ENCODE measurements at places on chromosomes 5 and 9. TPM values are rescaled to one million over a fixed set of nuclear protein-coding genes. Genes with fewer than 3 reads are reported as not detected.

The EDIL3 gene
- total RNA-seq: not detected

The SIT1 gene
- total RNA-seq: 99.9 TPM

- H3K4me3 ChIP-seq: no peak overlapping the region
- DNase-seq: no peak
- peak overlapping the region; percentile 88 for H3K27ac ChIP-seq
- H3K4me1 ChIP-seq: peaks cover 72% of the 10 kb centered on the region
- H3K27me3 ChIP-seq: no peaks in the 10 kb centered on the region
Observed at GRCh38 chr5:134547999-134548658, 22.7 kb downstream of the JADE2 start.

DNA sequence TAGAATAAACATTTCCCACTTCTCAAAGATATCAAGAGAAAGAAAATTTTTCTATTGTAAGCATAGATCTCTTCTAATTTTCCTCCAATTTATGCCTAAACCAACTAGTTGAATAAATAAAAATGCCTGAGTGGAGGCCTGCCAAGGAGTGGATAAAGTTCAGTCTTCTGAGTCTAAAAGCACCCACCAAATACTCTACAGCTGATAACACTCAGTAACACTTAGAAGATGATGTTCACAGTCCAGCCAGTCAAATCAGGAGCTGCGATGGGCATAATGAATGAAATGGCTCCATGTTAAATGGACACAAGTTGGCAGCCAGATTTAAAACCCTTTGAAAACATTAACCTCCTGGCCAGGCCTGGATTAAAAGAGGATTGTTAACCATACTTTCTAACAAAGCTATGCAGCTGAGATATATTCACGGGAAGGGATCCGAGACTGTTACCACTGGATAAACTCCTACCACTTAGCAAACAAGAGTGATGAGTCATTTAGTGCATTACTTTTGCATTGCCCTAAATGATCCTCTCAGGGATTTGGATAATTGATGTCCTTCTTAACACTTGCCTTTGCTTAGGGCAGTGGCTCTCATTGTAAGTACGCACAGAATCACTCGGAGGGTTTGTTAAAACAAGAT, 63.7 kb upstream of the CCDC112 start:
- no peaks in the 10 kb centered on the region for H3K36me3 ChIP-seq
- peaks cover 4% of the 10 kb centered on the region for H3K4me1 ChIP-seq
- H3K27ac ChIP-seq: no peak overlapping the region
- no peak overlapping the region for H3K4me3 ChIP-seq
- no peak for DNase-seq

- H3K27ac ChIP-seq: peak overlapping the region; percentile 78
- peaks cover 28% of the 10 kb centered on the region for H3K4me1 ChIP-seq
- H3K36me3 ChIP-seq: no peaks in the 10 kb centered on the region
- peak overlapping the region; percentile 88 for H3K4me3 ChIP-seq
Observed at GRCh38 chr9:135960411-135961276, 529 bp downstream of the UBAC1 start.

The TMEFF1 gene
- 0.78 TPM for total RNA-seq

DNA sequence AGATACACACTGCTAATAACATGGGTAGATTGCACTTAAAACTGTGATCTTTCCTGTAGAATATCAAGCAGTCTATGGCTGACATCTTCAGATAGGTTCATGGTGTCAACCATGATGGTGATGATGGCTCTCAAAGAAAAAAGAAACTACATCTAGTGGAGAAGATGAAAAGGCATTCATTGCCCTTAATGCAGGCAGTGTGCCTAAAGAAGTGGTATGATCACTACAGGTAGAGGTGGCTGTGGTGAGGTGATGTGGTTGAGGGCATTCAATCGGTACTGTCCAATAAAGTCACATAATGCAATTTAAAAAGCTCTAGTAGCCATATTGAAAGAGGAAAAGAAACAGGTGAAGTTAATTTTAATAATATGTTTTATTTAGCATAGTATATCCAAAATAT, 3.1 kb upstream of the IFNB1 start:
- no peaks in the 10 kb centered on the region for H3K27me3 ChIP-seq
- peak; percentile 32 for DNase-seq
- no peak overlapping the region for H3K27ac ChIP-seq
- peaks cover 33% of the 10 kb centered on the region for H3K4me1 ChIP-seq
- no peak overlapping the region for H3K4me3 ChIP-seq

The BAAT gene
- total RNA-seq: not detected

The HK3 gene
- not detected for total RNA-seq

DNA sequence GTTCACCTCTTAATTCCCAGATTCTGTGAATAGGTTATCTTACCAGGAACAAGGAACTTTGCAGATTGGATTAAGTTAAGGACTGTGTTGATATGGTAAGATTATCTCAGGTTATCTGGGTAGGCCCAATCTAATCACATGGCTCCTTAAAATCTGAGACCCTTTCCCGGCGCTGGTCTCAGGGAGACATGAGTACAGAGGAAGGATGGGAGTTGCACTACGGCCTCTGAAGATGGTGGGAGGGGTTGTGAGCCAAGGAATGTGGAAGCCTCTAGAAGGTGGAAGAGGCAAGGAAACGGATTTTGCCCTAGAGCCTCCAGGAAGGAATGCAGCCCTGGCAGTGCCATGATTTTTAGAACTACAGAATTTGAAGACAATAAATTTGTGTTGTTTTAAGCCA, 95.1 kb downstream of the AK8 start:
- peaks cover 28% of the 10 kb centered on the region for H3K27me3 ChIP-seq
- H3K36me3 ChIP-seq: no peaks in the 10 kb centered on the region
- no peak overlapping the region for H3K27ac ChIP-seq
- no peak overlapping the region for H3K4me3 ChIP-seq
- DNase-seq: no peak

DNA sequence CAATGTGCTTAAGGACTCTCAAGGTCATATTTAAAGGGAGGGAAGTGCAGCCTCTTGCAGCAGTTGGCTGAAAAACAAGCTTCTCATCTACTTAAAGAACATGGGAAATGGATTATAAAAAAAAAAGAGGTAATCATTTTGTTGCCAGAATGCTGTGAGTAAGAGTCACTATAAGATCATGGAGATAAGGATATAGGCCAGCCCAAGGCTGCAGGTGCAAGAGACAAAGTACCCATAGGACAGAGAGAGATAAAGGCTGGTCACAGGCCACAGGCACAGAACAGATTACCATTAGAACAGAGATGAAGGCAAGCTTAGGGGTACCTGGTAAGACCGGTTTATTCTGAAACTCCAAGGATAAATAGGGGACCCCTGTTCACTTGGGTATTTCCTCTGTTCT, 70.5 kb downstream of the CDKN2A start:
- no peaks in the 10 kb centered on the region for H3K27me3 ChIP-seq
- H3K4me3 ChIP-seq: no peak overlapping the region
- peaks cover 5% of the 10 kb centered on the region for H3K36me3 ChIP-seq
- DNase-seq: no peak
- no peak overlapping the region for H3K27ac ChIP-seq

- no peaks in the 10 kb centered on the region for H3K36me3 ChIP-seq
- H3K4me3 ChIP-seq: no peak overlapping the region
- H3K27me3 ChIP-seq: peaks cover 38% of the 10 kb centered on the region
- DNase-seq: no peak
- no peaks in the 10 kb centered on the region for H3K4me1 ChIP-seq
- H3K27ac ChIP-seq: no peak overlapping the region
Observed at GRCh38 chr5:38465061-38465460, 91.4 kb downstream of the LIFR start.

GRCh38 chr9:132384376-132384775, 22.3 kb downstream of the TTF1 start:
- H3K4me3 ChIP-seq: no peak overlapping the region
- peaks cover 60% of the 10 kb centered on the region for H3K36me3 ChIP-seq
- DNase-seq: no peak

- H3K27me3 ChIP-seq: peaks cover 4% of the 10 kb centered on the region
- no peak overlapping the region for H3K4me3 ChIP-seq
- H3K27ac ChIP-seq: no peak overlapping the region
- H3K36me3 ChIP-seq: no peaks in the 10 kb centered on the region
Observed at GRCh38 chr5:176888865-176889165, 10.3 kb downstream of the HK3 start.

DNA sequence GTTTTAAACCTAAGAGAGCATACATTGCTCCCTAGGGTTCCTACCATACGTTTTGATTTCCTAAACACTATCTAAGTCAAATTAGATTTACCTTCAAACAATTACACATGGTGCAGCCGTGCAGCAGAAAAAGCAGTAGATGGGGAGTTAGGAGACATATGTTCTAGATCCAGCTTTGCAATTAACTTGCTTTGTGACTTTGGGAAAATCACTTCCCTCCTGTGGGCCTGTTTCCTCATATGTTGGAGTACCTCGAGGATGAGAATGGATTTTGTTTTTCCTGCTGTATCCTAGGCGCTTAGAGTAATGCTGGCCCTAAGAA, 711 bp downstream of the MRPL50 start:
- peaks cover 76% of the 10 kb centered on the region for H3K36me3 ChIP-seq
- peak overlapping the region; percentile 100 for H3K27ac ChIP-seq
- peak overlapping the region; percentile 99 for H3K4me3 ChIP-seq
- no peaks in the 10 kb centered on the region for H3K27me3 ChIP-seq

- no peak within 1 kb of the TSS for H3K4me3 ChIP-seq
- H3K4me1 ChIP-seq: no peaks in the 10 kb centered on the region
- no peak within 1 kb of the TSS for H3K27ac ChIP-seq
- peaks cover 7% of the 10 kb centered on the region for H3K36me3 ChIP-seq
- H3K27me3 ChIP-seq: peaks cover 27% of the 10 kb centered on the region
Observed at GRCh38 chr9:136204838-136205706, at the start of gene LHX3. LHX3 (minus strand) TSS chr9:136205128; CDS start chr9:136205012, 116 bp downstream.

DNA sequence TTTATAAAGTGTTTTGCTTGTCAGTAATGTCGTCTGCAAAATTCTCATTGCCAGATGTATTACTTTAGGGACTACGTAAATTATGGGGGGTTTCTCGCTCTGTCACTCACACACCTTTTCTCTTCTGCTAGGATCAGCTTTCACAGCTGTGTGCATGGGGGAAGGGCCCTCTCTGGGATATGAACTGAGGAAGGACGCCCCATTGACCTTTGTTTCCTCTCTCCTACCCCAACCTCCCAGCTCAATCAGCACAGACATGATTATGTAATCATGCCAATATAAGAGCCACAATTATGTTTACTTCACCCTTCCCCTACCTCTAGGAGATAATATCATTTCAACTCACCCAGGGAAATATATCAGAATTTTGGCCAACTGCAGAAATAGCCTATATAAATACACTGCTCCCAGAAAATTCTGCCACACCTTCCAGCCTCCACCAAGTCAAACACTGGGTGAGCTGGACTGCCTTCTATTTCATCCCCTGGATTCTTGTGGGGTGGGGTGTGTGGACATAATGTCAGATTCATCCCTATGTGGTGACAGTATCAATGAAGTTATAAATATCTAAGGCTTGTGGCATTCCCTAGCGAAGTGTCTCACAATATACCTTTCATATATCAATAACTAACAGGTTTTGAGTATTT, 12.6 kb upstream of the SEMA5A start:
- H3K36me3 ChIP-seq: no peaks in the 10 kb centered on the region
- no peaks in the 10 kb centered on the region for H3K4me1 ChIP-seq
- DNase-seq: no peak

The SLC34A3 gene
- not detected for total RNA-seq

DNA sequence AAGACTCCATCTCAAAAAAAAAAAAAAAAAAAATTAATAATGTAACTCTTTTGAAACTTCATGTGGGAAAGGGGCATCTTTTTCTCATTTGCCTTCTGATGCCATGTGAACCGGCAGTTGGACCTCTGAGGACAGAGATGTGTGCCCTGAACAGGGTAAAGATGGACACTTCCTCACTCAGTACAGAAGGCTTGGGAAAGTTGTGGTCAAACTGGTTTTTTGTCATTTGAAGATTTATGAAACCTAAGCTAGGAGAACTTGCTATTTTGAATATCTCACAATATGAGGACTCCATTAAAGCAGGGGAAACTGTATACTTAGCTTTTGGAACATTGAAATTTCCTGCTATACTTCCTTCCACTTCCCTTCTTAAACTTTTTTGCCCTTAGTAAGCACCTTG, 147.5 kb upstream of the ALDH1B1 start:
- no peak for DNase-seq
- H3K27me3 ChIP-seq: peaks cover 2% of the 10 kb centered on the region
- no peaks in the 10 kb centered on the region for H3K4me1 ChIP-seq
- H3K27ac ChIP-seq: no peak overlapping the region
- H3K4me3 ChIP-seq: no peak overlapping the region

- H3K36me3 ChIP-seq: peaks cover 13% of the 10 kb centered on the region
- H3K27ac ChIP-seq: no peak overlapping the region
- no peaks in the 10 kb centered on the region for H3K27me3 ChIP-seq
- no peak overlapping the region for H3K4me3 ChIP-seq
- H3K4me1 ChIP-seq: peaks cover 29% of the 10 kb centered on the region
Observed at GRCh38 chr5:16577677-16578076, 39.1 kb downstream of the RETREG1 start.

DNA sequence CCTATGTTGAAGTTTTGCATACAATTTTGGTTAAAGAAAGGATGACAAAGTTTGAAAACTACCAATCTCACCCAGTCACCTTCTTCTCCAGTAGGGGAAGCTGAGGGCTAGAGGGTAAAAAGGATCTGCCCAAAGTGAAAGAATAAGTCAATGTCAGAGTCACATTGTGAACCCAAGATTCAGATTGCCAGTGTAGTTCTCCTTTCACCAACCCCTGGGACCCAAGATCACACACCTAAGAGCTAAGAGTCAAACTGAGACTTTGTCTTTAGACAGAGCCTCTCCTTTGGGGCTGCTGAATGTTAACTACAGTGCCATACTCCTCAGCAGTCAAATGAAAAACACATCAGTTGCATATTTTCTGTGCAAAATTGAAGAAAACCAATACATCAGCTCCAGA, 210.6 kb downstream of the ATP10B start:
- DNase-seq: no peak
- peaks cover 3% of the 10 kb centered on the region for H3K27me3 ChIP-seq
- no peaks in the 10 kb centered on the region for H3K36me3 ChIP-seq
- no peak overlapping the region for H3K4me3 ChIP-seq
- no peaks in the 10 kb centered on the region for H3K4me1 ChIP-seq

DNA sequence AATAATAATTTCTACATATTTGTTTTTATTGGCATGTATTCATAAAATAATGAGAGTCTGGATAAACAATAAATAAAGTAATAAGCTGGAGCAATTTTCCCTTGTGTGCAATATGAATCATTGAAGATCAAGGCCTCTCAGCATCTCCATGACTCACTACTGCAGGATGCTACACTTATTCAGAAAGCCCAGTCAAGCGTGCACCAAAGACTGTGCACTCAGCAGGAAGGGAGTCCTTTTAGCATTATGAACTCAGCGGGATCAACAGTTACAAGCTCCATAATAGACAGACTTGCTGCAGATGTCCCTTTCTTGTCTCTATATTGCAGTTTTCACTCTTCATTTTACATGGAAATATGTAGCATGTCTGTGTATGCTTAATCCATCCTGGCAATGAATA, 485.3 kb downstream of the CDH9 start:
- H3K27ac ChIP-seq: no peak overlapping the region
- no peak overlapping the region for H3K4me3 ChIP-seq
- no peaks in the 10 kb centered on the region for H3K27me3 ChIP-seq
- no peaks in the 10 kb centered on the region for H3K36me3 ChIP-seq
- no peak for DNase-seq

DNA sequence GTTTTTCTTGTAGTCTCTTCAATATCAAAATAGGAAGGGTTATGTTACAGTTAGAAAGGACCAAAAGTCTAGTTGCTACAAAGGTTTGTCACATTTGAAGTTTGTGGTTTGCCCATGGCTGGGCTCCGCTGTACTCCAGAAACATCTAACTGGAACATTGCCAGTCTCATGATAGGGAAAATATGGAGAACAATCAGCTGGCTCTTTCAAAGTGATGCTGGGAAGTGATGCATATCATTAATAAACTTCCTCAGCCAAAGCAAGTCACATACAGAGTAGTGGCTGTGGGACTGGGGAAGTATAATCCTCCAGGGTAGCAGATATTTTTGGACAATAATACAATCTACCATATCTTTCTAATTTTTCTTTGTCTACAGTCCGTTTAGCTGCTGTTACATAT, 8.8 kb downstream of the BTF3 start:
- H3K36me3 ChIP-seq: peaks cover 36% of the 10 kb centered on the region
- peaks cover 14% of the 10 kb centered on the region for H3K4me1 ChIP-seq
- no peaks in the 10 kb centered on the region for H3K27me3 ChIP-seq
- no peak overlapping the region for H3K4me3 ChIP-seq
